Esophagus squamous epithelium (tissue), 5 donors: ENCODE measurements at places on chromosomes 7 and 10. TPM values are rescaled to one million over a fixed set of nuclear protein-coding genes. Genes with fewer than 3 reads are reported as not detected.

- H3K27ac ChIP-seq = no peak overlapping the region
- H3K36me3 ChIP-seq = no peaks in the 10 kb centered on the region
- H3K27me3 ChIP-seq = no peaks in the 10 kb centered on the region
- no peak overlapping the region for H3K4me3 ChIP-seq
Measured at GRCh38 chr7:125599387-125599786, 669.8 kb upstream of the POT1 start.

DNA sequence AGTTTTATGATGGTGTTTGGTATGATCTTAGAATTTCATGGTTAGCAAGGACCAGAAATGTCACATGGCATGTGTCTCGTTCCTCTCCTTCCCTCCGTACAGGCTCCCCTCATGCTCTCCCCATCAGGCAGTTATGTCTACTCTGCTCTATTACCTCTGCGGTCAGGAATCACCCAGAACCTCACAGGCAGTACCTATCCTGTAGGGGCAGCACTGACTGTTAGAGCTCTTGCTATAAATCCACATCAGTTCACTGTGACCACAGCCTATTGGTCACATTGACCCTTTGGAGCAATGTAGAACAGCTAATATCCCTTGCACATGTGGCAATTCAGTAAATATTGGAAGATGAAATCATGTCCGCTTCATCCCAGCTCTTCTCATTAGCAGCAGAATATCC is 151.8 kb downstream of the WNT2 start:
- H3K27ac ChIP-seq = no peak overlapping the region

GRCh38 chr10:127694580-127695193 is 42.3 kb upstream of the FOXI2 start:
- H3K27ac ChIP-seq = no peak overlapping the region
- H3K4me3 ChIP-seq = no peak overlapping the region
- H3K27me3 ChIP-seq = no peaks in the 10 kb centered on the region

DNA sequence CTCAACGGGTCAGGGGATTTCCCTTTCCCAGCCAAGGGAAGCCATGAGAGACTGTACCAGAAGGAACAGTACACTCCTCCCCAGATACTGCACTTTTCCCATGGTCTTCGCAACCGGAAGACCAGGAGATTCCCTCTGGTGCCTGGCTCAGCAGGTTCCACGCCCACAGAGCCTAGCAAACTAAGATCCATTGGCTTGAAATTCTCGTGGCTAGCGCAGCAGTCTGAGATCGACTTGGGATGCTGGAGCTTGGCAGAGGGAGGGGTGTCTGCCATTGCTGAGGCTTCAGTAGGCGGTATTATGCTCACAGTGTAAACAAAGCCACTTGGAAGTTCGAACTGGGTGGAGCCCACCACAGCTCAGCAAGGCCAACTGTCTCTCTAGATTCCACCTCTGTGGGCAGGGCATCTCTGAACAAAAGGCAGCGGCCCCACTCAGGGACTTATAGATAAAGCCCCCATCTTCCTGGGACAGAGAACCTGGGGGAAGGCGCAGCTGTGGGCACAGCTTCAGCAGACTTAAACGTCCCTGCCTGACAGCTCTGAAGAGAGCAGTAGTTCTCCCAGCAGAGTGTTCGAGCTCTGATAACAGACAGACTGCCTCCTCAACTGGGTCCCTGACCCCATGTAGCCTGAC is 29.6 kb downstream of the SLC16A12 start:
- no peaks in the 10 kb centered on the region for H3K36me3 ChIP-seq

Gene PLCE1
- total RNA-seq = 1.8 TPM

DNA sequence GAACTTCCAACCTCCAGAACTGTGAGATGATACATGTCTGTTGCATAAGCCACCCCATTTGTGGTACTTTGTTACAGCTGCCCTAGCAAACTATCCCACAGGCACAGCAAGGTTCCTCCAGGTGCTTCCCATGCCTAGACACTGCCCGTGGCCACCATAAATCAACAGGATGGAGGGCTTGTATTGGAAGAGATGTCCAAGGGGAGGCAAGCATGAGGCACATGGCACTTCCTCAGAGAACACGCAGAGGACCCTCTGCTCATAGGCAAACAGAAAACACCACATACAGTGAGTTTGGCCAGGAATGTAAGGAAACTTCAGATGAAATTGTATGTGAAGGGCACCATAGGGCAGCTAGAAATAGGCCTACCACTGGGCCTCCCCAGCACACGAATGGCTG is 291.1 kb downstream of the GRID1 start:
- no peak overlapping the region for H3K4me3 ChIP-seq
- DNase-seq = no peak
- no peaks in the 10 kb centered on the region for H3K36me3 ChIP-seq
- H3K4me1 ChIP-seq = no peaks in the 10 kb centered on the region
- H3K27me3 ChIP-seq = no peaks in the 10 kb centered on the region

Gene TMEM273
- 2.9 TPM for total RNA-seq

Gene AGR3
- total RNA-seq = 3.4 TPM

GRCh38 chr10:690372-691161 is 1.1 kb upstream of the DIP2C start:
- peak overlapping the region; percentile 29 for H3K4me3 ChIP-seq
- no peaks in the 10 kb centered on the region for H3K36me3 ChIP-seq
- H3K27me3 ChIP-seq = peaks cover 17% of the 10 kb centered on the region
- H3K27ac ChIP-seq = peak overlapping the region; percentile 83
- H3K4me1 ChIP-seq = peaks cover 5% of the 10 kb centered on the region

Gene IFIT1
- total RNA-seq = 1.0 TPM

- no peaks in the 10 kb centered on the region for H3K4me1 ChIP-seq
- no peak for DNase-seq
- H3K4me3 ChIP-seq = no peak overlapping the region
- H3K36me3 ChIP-seq = no peaks in the 10 kb centered on the region
- H3K27ac ChIP-seq = no peak overlapping the region
Measured at GRCh38 chr10:116444527-116445142, 17.0 kb downstream of the PNLIPRP3 start.

GRCh38 chr10:120262857-120263547 is 194.0 kb upstream of the PLPP4 start:
- no peaks in the 10 kb centered on the region for H3K4me1 ChIP-seq
- no peak overlapping the region for H3K4me3 ChIP-seq
- DNase-seq = no peak
- H3K36me3 ChIP-seq = no peaks in the 10 kb centered on the region
- H3K27ac ChIP-seq = no peak overlapping the region
- no peaks in the 10 kb centered on the region for H3K27me3 ChIP-seq

- H3K36me3 ChIP-seq = no peaks in the 10 kb centered on the region
- H3K4me1 ChIP-seq = no peaks in the 10 kb centered on the region
- no peak overlapping the region for H3K4me3 ChIP-seq
- H3K27ac ChIP-seq = no peak overlapping the region
- DNase-seq = no peak
Measured at GRCh38 chr10:6665847-6666246, 85.8 kb upstream of the PRKCQ start.

Gene MYOZ1
- total RNA-seq = 0.79 TPM

Gene CREB5
- total RNA-seq = 1.4 TPM

DNA sequence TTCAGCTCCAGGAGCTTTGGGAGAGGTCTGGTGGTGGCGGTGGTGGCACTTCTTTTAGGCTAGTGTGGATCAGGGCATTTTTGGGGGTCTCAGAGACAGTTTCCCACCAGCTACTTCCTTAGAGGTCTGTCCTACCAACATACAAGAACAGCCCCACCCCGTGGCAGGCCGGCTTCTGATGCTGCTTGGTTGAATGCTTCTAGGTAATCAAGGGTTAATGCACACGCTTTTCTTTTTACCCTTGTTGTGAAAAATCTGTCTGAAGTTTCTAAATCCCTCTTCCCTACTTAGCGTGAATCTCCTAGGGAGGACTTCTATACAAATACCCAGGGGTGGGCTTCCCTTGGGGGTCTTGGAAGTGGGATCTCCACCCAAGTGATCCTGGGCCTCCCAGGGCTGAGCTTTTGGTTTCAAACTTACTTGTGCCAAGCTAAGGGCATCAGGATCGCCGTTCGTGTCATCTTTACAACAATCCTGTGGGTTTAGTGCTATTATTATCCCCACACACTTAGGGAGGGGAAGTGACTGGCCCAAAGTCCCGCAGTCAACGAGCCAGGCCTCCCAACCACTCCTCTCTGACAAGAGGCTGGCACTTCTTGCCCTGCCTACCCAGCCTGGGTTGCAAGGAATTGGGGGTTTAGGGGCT is 1.7 kb downstream of the SH2B2 start:
- H3K27me3 ChIP-seq = no peaks in the 10 kb centered on the region
- DNase-seq = no peak
- no peak overlapping the region for H3K27ac ChIP-seq
- no peaks in the 10 kb centered on the region for H3K36me3 ChIP-seq
- H3K4me3 ChIP-seq = peak overlapping the region; percentile 78

Gene PLEKHS1
- total RNA-seq = not detected

- H3K27me3 ChIP-seq = no peaks in the 10 kb centered on the region
- no peaks in the 10 kb centered on the region for H3K4me1 ChIP-seq
- DNase-seq = no peak
- no peaks in the 10 kb centered on the region for H3K36me3 ChIP-seq
- no peak overlapping the region for H3K4me3 ChIP-seq
Measured at GRCh38 chr7:133857376-133858119, 269.6 kb upstream of the LRGUK start.

- H3K36me3 ChIP-seq = no peaks in the 10 kb centered on the region
- H3K27me3 ChIP-seq = no peaks in the 10 kb centered on the region
- H3K4me3 ChIP-seq = peak overlapping the region; percentile 89
- H3K27ac ChIP-seq = peak overlapping the region; percentile 93
Measured at GRCh38 chr7:92832534-92833023, 3.8 kb downstream of the CDK6 start.

Gene GIMAP8
- total RNA-seq = 0.83 TPM

DNA sequence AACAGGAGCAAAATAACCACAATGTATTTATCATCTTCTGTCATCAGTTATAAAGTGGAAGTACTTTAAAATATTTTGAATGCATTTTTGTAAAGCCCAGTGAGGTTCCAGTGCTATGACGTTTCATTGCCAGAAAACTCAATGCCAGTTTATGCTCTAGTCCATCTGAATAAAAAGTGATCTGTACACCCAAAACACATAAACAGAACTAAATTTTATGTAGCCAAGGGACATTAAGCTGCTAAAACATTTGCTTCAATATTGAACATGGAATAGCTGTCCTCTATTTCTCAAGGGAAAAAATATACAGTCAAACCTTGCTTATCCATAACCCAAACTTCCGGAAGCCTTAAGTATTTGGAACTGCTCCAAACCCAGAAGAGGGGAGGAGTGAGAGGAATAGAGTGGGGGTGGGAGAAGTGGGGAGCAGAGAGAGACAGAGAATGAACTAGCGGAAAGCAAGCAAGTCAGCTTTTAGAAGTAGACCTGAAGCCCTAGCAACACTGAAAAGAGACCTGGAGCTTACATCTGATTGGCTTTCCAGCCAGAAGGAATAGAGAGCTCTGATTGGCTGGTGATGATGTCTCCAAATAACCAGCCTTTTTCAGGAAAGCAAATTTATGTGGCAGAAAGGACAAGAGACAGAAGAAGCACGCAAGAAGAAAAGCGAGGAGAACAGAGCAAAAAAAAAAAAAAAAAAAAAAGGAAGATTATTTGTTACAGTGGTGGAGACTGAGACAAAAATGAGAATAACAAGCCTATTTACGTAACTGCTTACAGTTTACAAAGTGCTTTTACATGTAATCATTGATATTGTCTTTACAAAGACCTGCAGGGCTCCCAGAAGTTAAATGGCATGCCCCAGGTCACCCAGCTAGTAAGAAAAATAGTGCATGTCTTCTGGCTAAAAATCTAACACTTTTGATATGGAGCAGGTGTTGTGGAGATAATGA is 196.0 kb downstream of the RNLS start:
- H3K36me3 ChIP-seq = no peaks in the 10 kb centered on the region
- DNase-seq = no peak
- H3K4me3 ChIP-seq = peak overlapping the region; percentile 5
- H3K4me1 ChIP-seq = peaks cover 8% of the 10 kb centered on the region

DNA sequence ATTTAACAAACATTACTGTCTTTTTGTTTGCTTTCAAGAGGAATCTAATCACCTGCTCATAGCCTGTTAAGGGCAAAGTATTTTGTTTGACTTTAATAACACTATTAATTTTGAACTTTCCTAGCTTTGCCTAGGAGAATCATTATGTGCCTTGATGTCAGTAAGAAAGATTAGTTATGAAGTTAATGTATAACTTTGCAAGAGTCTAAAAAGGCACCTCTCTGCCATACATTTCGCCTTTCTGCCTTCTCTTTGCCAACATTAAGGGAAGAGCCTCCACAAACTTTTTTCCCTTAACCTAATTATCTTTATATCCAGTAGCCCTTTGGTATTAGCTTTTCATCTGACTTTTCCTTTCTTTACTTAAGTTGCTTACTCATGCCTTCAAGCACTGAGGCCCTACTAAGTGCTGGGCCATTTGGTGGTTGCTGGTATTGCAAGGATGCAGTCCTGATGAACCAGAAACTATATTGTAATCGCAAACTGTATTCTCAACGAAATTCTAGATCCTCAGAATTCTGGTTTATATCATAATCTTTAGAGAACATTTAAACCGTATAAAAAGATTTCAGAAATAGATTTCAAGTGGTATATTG is 108.5 kb downstream of the SND1 start:
- no peak overlapping the region for H3K4me3 ChIP-seq
- H3K4me1 ChIP-seq = no peaks in the 10 kb centered on the region
- H3K27ac ChIP-seq = no peak overlapping the region
- no peaks in the 10 kb centered on the region for H3K36me3 ChIP-seq
- DNase-seq = no peak

- H3K36me3 ChIP-seq = no peaks in the 10 kb centered on the region
- no peak overlapping the region for H3K4me3 ChIP-seq
- no peak overlapping the region for H3K27ac ChIP-seq
- no peaks in the 10 kb centered on the region for H3K27me3 ChIP-seq
- no peak for DNase-seq
Measured at GRCh38 chr7:101843293-101844271, 26.2 kb downstream of the CUX1 start.

DNA sequence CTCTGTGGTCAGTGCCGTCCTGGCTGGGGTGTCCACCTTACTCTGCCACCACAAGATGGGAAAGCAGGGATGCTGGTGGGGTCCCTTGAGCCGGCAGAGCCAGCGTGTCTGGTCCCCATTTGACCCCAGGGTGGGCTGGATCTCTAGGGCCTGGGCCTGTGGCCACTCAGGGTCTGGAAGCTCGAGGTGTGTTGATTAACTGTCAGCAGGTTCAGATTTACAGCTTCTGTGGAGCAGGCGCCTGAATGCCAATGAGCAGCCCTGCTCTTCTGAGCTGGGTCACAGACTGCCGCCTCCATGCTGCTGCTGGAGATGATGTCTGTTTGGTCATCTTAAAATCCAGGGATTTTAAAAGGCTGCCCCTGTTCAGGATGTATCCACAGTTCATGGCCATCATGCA is 11.3 kb upstream of the DPYSL4 start:
- no peak overlapping the region for H3K27ac ChIP-seq
- no peak for DNase-seq
- no peaks in the 10 kb centered on the region for H3K4me1 ChIP-seq

DNA sequence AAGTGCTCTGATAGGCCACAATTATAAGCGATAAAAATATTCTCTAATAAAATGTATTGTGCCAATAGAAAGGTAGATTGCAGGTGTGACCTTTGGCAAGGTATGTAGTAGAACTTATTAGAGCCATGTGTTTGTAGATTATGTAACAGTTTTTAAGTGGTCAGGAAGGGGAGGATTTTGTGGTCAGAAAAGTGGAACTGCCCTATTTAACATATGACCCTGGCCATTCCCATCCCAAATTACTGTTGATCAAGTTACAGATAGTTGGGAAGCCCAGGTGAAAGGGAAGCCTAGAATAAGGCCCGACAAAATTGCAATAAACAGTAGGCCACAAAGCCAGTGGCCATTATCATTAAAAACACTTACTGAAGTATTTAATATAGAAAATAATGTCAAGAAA is 89.2 kb downstream of the SPAG6 start:
- H3K36me3 ChIP-seq = no peaks in the 10 kb centered on the region
- H3K4me3 ChIP-seq = no peak overlapping the region
- peaks cover 13% of the 10 kb centered on the region for H3K4me1 ChIP-seq
- no peak for DNase-seq
- no peak overlapping the region for H3K27ac ChIP-seq
